Osteoblast (primary cell): ENCODE measurements at places on chromosomes 2 and 18. TPM values are rescaled to one million over a fixed set of nuclear protein-coding genes. Genes with fewer than 3 reads are reported as not detected.

Gene MLPH
- 25.7 and 32.1 TPM in 2 replicates for total RNA-seq

Gene ZBTB7C
- total RNA-seq = 0.29 and 0.36 TPM in 2 replicates

Gene HOXD9
- 0.36 and 0.59 TPM in 2 replicates for total RNA-seq

Gene SPRED2
- total RNA-seq = 15.3 and 17.4 TPM in 2 replicates

Gene MSTN
- total RNA-seq = under 0.01 TPM in 1 of 2 replicates, not detected in the other

Gene RTTN
- total RNA-seq = 11.2 and 15.6 TPM in 2 replicates
